ENCODE measurements at places on chromosomes 2 and 18. TPM values are rescaled to one million over a fixed set of nuclear protein-coding genes. Genes with fewer than 3 reads are reported as not detected.

Gene SFTPB
- not detected for polyA plus RNA-seq

Gene RHOB
- polyA plus RNA-seq: 47.7 TPM

Gene TRIM43
- polyA plus RNA-seq: not detected

Gene MTX2
- polyA plus RNA-seq: 35.2 TPM

Gene TGFA
- not detected for polyA plus RNA-seq

Gene LIMS3
- 3.3 TPM for polyA plus RNA-seq

Gene MYOM1
- 0.02 TPM for polyA plus RNA-seq

Gene FOXD4L1
- polyA plus RNA-seq: 0.02 TPM

Gene IL1F10
- polyA plus RNA-seq: not detected

Gene NAT8
- polyA plus RNA-seq: not detected

Gene POTEI
- not detected for polyA plus RNA-seq

Gene CCDC150
- 1.5 TPM for polyA plus RNA-seq

Gene CFAP65
- not detected for polyA plus RNA-seq

Gene WNT10A
- polyA plus RNA-seq: not detected

Gene SULT1C2
- polyA plus RNA-seq: 0.04 TPM

Gene METTL4
- 12.7 TPM for polyA plus RNA-seq

Gene EFR3B
- polyA plus RNA-seq: 0.09 TPM

Gene ZNF804A
- polyA plus RNA-seq: 3.5 TPM

Gene DYSF
- polyA plus RNA-seq: 0.07 TPM

Gene ACTR3
- polyA plus RNA-seq: 371 TPM

Gene MTCL1
- polyA plus RNA-seq: 56.6 TPM

Gene EVA1A
- 32.5 TPM for polyA plus RNA-seq

Gene KRTCAP3
- 0.60 TPM for polyA plus RNA-seq

Gene PLB1
- polyA plus RNA-seq: 1.6 TPM

Gene GDF7
- 0.01 TPM for polyA plus RNA-seq

Gene DRC1
- polyA plus RNA-seq: not detected

Gene DAW1
- 0.12 TPM for polyA plus RNA-seq

Gene FAM124B
- polyA plus RNA-seq: not detected

Gene SKA1
- polyA plus RNA-seq: 3.5 TPM

Gene LRRC30
- not detected for polyA plus RNA-seq

Gene AP1S3
- 2.3 TPM for polyA plus RNA-seq

Gene NCKAP5
- 16.6 TPM for polyA plus RNA-seq

Gene INO80C
- polyA plus RNA-seq: 12.6 TPM

Gene TNFAIP6
- 16.6 TPM for polyA plus RNA-seq

Gene MYL1
- not detected for polyA plus RNA-seq

Gene TMEM169
- 0.35 TPM for polyA plus RNA-seq

Gene UGT1A10
- polyA plus RNA-seq: not detected

Gene MEP1B
- polyA plus RNA-seq: not detected

Gene ACADL
- polyA plus RNA-seq: not detected

Gene TRABD2A
- polyA plus RNA-seq: 30.2 TPM

Gene SPDYA
- polyA plus RNA-seq: 0.22 TPM

Gene TACR1
- 0.30 TPM for polyA plus RNA-seq

Gene STAMBP
- 48.3 TPM for polyA plus RNA-seq

Gene MRO
- polyA plus RNA-seq: 0.06 TPM
